Activated CD4-positive, CD25-positive, alpha-beta regulatory T cell treated with anti-CD3 and anti-CD28 coated beads, Interleukin-2, amount 50 U/mL, for 16 hours (primary cell): ENCODE measurements at places on chromosomes 6 and 20.

GRCh38 chr6:125414507-125414906, 112.7 kb upstream of the HDDC2 start:
- no peak for DNase-seq

DNA sequence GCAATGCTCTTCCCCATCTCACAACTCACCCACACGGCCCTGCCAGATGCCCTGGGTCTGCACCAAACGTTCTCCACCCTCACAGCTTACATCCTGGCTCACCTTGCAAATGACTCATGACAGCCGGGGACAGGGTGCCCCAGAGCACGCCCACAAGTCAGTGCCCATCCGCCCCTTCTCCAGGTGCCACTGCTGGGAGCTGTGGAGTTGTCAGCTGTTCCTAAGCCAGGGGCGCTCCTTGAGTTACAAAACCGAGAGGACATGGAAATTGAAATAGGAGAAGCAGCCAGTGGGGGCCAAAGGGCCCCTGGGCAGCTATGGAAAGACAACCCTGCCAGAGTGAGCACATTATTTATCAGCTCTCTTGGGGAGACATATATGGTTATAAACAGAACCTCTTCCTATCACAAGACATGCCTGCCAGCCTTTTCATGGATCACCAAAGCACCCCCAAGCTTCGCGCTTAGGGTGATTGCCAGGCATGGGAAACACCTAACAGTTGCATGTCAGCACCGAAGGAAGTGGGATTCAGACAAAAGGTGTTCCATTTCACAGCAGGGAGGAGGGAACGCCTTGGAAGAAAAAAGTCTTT, 236.8 kb downstream of the LY86 start:
- DNase-seq = no peak

DNA sequence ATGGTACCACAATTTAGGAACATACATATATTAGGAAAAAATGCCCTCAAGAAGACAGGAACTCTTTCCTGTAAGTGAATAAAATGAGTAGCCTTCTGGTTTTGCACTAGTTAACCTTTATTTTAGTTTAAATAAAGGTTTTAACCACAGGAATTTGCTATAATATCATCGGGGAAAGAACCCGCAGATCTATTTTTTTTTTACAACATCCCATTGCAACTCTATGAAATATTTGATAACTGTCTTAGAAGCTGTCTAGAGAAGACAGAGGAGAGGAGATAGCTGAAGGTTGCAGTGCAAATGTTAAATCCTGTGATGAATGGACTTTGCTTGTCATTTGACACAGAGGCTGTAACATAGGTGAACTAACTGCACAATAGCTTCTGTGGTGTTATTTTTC, 69.5 kb downstream of the TINAG start:
- DNase-seq = no peak

DNA sequence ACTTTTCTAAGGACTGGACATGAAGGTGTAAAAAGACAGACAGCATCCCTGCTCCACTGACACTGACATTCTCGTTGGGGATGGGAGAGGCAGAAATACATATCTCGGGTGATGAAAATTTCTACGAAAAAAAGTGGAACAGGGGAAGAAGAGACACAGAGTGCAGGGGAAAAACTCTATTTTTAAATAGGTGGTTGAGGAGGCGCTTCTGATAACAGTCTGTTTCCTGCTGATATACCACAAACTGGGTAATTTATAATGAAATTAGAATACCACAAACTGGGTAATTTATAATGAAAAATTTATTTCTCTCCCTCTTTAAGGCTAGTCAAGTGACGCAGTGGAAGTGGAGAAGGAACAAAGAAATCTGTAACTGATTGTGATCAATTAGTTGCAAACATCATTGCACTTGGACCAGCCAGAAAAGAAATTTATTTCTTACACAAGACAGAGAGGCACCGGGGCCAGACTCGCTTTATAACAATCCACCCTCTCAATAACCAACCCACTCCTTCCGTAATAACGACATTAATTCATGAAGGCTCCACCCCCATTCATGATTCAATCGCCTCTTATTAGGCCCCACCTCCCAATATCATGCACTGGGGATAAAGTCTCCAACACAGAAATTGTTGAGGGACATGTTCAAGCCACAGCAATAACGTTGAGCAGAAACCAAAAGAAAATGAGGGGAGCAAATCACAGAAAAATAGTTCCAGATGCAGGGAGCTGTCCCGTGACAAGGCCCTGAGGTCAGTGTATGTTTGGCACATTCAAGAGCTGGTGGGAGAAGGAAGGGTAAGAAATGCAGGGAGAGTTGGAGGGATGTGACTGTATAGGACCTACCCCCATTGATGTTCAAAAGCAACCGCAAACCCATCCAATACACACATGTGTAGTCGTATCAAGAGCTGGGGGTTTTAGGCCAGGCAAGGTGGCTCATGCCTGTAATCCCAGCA, 6.6 kb upstream of the SRSF6 start:
- no peak for DNase-seq

DNA sequence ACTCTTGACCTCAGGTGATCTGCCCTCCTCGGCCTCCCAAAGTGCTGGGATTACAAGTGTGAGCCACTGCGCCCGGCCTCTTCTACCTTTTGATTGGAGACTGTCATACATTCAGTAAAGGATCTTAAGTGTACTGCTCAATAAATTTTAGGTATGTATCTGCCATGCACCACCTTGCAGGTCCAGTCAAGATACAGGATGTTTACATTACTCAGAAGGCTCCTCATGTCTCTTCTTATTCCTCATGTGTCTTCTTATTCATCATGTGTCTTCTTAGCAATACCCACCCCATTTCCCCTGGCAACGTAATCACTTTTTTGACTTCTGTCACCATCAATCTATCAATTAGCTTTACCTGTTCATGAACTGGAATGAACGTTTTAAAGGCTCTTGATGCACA, 7.9 kb downstream of the MEA1 start:
- no peak for DNase-seq

DNA sequence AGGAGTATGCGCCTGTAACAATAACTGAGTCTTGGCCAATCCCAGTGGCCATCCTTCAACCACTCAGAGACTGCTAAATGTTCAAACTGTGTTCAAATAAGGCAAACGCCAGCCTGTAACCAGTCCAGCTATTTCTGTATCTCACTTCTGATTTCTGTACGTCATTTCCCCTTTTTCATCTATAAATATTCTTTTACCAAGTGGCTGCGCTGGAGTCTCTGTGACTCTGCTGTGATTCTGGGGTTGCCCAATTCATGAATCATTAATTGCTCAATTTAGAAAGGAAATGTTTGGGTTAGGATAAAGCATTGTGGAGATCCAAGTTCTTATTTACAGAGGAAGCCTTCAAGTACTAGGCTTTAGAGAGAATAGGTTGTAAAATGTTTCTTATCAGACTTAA, 89.8 kb upstream of the UST start:
- no peak for DNase-seq

GRCh38 chr20:36745927-36746659, at the start of gene NDRG3:
NDRG3 (minus strand) TSS chr20:36746090; CDS start chr20:36721735, 24,355 bp downstream.
- DNase-seq = peak; percentile 83

GRCh38 chr6:85126485-85127167, 323.3 kb upstream of the NT5E start:
- DNase-seq = no peak

- no peak for DNase-seq
These were observed 74.7 kb upstream of the TMEM170B start for GRCh38 chr6:11462742-11463397.

DNA sequence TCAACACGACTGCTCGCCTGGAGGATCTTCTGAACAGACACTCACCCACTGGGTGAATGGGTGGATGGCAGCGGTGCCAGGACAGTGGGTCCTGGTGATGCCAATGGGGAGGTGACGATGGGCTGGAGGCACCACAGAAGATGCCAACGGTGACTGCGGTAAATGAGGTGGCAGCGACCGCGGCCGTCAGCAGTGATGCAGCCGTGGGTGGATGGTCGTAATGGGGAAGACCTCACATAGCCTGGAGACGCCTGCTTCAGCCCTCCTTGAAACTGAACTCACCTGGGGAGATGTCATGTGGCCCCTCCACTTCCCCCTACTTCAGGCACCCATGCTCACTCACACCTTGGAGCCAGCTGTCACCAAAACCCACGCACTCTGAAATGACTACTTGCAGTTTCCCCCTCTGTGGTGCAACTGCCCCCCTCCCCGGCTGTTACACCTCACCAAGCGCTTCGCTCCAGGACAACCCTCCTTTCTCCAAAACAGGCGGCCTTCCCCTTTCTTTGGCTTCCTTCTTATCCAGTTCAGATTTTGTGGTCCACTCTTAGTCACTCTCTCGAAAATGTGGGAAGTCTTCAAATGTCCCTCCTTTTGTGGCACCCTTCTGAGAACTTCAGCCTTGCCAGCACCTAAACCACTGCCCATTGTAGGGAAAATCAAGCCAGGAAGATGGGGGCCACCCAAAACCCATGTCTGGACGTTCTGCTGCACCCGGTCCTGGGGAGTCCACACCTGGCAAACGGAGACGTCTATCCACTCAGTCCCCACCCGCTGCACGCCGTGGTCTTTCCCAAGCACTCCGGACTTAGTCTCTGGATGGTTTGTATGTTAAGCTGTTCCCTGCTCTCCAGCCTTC, 10.4 kb upstream of the ABHD16B start:
- no peak for DNase-seq

- DNase-seq = no peak
These were observed 159.5 kb upstream of the PTPN1 start for GRCh38 chr20:50350510-50351249.

DNA sequence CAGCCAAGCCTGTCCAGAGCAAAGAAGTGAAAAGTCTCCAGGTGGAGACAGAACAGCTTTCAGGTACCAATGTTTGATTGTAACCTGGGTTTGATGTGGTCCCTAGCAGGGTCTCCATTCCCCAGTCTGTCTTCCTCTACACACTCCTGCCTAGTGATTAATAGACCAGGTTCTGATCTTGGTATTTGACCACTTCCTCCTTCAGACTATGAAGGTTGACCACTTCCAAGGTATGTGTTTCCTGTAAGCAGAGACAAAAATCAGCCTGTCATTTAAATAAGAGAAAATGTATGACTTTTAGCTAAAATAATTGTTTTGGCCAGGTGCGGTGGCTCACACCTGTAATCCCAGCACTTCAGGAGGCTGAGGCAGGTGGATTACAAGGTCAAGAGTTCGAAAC, 41.8 kb upstream of the TOP1 start:
- no peak for DNase-seq

GRCh38 chr6:105272786-105273185, 93.0 kb upstream of the POPDC3 start:
- no peak for DNase-seq

DNA sequence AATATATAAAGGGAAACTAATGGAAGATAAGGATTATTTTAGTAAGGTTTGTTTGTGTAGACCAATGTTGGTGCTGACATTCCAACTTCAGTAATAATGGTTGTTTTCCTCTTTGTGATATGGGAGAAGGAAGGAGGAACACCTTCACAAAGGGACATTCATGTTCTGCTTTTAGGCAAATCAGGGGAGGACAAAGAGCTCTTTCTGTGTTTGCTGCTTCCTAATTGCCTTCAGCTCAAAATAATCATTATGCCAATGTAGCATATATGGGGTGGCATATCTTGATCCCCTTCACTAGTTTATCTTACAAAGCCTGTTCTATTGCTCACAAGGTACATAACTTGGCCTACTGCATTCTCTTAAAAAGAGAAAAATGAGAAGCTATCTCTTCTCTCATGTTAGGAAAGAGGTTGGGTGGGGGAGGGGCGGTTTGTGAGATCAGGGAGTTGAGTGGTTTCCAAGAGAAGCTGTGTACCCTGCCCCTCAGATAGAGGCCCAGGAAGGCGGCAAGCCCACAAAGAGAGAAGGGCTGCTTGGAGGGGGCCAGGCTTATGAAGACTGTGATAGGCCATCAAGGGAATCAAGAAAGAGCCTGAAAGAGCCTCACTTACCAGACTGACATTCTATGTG, 4.7 kb upstream of the ADGRG6 start:
- no peak for DNase-seq

- no peak for DNase-seq
These were observed 29.4 kb upstream of the CLIC5 start for GRCh38 chr6:46044881-46045617.
